ENCODE measurements at places on chromosomes 7 and 10.

DNA sequence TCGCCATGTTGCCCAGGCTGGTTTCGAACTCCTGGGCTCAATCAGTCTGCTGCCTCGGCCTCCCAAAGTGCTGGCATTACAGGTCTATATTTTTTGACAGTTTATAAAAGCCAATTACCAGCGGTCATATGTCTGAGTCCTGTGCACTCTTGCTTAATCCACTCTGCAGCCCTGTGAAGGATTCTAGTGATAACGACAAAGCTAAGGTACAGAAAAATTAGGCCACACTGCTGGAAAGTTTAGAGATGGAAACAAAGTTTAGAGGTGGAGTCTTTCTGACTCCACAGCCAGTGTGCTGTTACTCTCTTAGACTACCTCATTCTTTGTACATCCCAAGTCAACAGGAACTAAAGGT lies 707 bp downstream of the PTER start:
- DNase-seq, result no peak

DNA sequence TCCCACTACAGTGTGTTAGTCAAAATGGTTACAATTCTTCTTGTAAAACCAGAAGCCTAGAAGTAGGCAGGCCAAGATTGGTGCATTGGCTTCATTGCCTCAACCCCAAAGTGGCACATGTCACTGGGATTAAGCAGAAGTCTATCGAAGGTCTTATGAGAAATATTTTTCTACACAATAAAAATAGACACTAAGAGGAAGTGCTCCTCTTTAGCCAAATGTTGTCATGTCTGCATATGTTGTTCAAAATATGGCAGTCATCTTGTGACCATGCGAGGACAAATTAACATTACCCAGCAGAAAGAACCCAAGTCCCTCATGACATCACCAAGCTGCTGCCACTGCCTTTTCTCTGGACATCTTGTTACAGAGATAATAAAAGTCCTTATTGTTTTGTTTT lies 6.3 kb upstream of the NSMCE4A start:
- no peak for DNase-seq

- no peak for DNase-seq
Observed at GRCh38 chr10:75408509-75408875, 6.9 kb upstream of the ZNF503 start.

DNA sequence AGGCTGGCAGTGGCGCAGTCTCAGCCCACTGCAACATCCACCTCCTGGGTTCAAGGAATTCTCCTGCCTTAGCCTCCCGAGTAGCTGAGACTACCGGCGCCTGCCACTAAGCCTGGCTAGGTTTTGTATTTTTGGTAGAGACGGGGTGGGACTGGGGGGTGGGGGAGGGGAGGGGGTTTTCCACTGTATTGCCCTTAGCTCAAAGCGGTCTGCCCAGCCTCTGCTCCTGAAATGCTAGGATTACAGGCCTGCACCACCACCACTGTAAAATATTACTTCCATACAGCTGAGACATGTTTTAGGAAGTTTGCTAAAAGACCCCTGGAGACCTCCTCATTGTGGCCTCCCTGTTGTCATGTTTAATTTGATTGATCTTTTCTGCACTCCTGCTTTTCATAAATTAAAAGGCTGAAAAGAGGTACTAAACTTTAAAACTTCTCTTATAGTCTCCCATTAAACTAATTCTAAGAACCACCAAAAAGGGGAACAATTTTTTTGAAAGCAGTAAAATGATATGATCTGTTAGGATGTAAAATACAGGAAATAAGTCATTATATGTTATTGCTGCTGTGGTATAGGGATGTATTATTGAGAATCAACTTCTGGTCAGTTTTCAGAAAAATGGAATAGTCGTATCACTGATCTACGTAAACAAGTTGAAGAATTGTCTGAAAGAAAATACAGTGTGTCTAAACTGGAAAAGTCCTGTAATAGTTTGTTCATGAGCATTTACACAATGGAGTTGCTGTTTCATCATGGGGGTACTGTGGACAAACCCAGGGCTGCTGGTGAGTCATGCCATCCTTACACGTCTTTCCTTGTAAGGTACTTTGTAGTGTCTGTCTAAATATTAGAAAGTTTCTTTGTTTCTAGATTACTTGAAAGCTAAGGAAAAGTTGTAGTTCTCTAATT lies 72.9 kb upstream of the TMEM248 start:
- DNase-seq, result no peak

GRCh38 chr7:39414224-39415035 lies 151.8 kb upstream of the YAE1 start:
- DNase-seq, result peak; percentile 29

GRCh38 chr7:87876869-87877234 lies 559 bp downstream of the DBF4 start:
- DNase-seq, result peak; percentile 43

GRCh38 chr7:45597286-45597984 lies 23.3 kb downstream of the ADCY1 start:
- no peak for DNase-seq

- DNase-seq, result no peak
Observed at GRCh38 chr10:49141541-49142332, 7.9 kb upstream of the FAM170B start.

- no peak for DNase-seq
Observed at GRCh38 chr10:59206204-59206720, 29.8 kb downstream of the PHYHIPL start.

- DNase-seq, result no peak
Observed at GRCh38 chr7:150949971-150950491, 28.1 kb downstream of the KCNH2 start.

DNA sequence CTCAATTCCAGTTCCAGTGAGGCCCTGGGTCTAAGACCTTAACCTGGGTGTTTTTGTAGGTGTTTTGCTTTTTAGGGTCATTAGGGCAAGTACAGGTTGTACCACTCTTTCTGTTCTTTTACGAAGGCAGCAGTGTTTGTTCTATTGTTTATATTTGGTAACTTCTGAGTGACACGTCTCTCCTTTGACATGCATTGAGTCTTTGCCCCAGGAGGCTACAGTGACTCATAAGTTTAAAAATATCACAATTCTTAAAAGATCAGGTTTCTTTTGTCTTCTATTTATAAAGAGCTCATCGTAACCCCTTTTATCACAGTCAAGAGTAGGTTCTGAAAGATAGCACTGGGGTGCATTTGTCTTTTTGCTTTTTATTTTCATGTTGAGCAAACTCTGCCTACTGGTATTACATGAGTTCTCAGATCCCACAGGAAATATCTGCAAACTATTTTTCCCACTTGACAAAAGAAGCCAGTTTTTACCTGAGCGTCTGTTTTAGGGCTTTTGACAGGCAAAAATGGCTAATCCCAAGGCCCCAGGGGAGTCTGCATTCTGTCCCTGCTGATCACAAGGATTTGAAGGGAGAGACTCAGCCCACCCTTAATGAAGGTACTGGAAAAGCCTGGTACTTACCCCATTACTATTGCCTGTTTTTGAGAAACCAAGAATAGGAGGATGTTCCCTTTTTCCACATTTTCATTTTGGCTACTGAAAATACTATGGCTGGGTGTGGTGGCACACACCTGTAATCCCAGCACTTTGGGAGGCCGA lies 7.9 kb downstream of the NUDT13 start:
- DNase-seq, result no peak

GRCh38 chr7:150408393-150409299 lies 29.5 kb downstream of the ZNF775 start:
- no peak for DNase-seq

- DNase-seq, result no peak
Observed at GRCh38 chr7:68676813-68677535, 921.3 kb upstream of the AUTS2 start.

DNA sequence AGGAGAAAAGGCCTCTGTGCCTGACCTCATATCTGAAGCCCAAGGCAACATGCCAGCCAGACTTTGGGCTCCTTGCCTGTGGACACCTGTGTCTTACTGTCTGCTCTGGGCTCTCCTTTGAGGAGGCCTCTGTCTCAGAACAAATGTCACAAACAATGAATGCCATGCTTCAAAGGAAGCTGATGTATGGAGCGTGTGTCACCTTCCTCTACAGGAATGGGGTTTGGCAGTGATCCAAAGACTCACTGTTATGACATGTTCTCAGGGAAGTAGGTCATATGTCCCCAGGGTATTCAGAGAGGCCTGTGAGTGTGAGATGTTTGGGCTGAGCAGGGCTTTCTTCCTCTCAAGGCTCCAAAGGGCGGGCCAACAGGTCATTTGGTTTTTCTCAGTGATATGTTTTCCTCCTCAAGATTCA lies 38.4 kb downstream of the PTPRE start:
- DNase-seq, result peak; percentile 10

DNA sequence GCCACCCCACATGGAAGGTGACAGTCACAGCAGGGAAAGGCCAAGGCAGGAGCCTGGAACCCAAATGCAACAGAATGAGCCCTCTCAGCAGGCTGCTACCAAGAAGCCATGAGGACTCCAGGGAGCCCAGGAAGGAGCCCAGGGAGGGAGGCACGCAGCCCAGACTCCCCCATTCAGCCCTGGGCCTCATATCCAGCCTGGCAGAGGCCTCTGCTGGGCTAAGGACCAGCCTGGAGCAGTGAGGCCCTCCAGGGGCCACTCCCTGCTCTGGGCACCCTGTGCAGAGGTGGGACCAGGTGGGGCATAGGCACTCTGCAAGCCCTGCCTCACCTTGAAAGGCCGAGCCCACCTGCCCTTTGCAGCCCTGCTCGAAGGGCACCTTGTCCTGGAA lies 25.8 kb upstream of the ZNF488 start:
- DNase-seq, result no peak

- no peak for DNase-seq
Observed at GRCh38 chr7:78635026-78635793, 818.3 kb downstream of the MAGI2 start.

- DNase-seq, result peak; percentile 26
Observed at GRCh38 chr7:99579956-99580777, 17.9 kb upstream of the TMEM225B start.

- no peak for DNase-seq
Observed at GRCh38 chr10:34083567-34083966, 731.5 kb downstream of the PARD3 start.

- DNase-seq, result no peak
Observed at GRCh38 chr10:99779335-99779734, 3.1 kb upstream of the ABCC2 start.

GRCh38 chr7:157684157-157684908 lies 347.5 kb downstream of the DNAJB6 start:
- DNase-seq, result no peak

DNA sequence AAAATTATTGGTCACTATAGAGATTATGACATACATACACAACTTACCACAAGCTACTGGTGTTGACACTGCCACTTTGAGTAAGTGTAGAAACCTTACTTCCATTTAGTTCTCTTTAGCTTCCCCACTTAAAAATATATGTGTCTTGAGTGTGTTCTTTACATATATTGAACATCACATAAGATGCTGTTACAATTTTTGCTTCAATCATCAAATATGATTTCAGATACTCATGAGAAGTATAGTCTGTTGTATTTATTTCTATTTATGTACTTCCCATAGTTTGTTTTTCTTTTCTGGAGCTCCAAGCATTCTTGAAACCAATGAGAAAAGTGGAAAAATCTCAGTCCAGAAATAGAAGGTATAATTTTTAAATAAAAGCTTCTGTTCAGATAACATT lies 102.7 kb upstream of the SDK1 start:
- no peak for DNase-seq

DNA sequence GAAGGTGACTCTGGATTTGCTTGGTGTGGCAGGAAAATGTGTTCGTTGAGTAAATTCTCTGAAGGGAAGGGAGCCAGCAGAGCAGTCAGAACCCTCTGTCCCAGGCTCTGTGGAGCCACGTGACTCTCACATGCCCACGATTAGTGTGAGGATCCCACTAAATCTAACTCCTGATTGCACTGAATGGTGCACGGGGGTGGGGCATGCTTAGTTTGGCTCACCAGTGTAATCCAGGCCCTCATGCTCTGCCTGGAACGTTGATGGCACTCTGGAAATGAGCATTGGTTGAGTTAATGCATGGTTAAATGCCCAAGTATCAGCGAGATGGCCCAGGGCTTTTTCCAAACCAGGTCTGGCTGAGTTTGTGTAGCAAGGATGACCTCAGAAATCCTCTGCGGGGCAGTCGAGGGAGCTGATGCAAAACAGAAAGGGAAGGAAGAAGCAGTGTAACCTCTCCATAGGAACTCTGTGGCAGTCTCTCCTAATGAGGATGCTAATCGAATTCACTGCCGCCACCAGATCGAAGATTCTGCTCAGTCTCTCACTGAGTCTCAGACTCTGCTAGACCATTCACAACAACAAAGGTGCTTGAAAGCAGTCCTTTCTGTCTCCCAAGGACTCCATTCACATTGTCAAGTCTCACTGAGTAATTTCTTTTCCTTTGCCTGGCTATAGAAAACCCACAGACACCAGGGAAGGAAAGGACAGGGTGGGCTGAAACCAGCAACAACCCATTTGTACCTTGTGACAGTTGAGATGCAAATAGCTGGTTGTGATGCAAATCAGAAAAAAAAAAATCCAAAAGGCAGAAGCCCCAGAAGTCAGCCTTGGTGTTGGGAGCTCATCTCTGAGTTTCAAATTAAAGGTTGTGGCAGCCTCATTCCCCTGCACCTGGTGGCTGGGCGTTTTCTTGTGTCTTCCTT lies 98.1 kb downstream of the C10orf105 start:
- DNase-seq, result no peak

All from activated T-cell treated with anti-CD3 and anti-CD28 coated beads for 24 hours (primary cell).